Posterior cingulate gyrus (tissue), 11 donors: ENCODE measurements at places on chromosomes 5 and 9.

- DNase-seq: no peak
Measured at GRCh38 chr9:137760426-137760825, 117.2 kb upstream of the CACNA1B start.

DNA sequence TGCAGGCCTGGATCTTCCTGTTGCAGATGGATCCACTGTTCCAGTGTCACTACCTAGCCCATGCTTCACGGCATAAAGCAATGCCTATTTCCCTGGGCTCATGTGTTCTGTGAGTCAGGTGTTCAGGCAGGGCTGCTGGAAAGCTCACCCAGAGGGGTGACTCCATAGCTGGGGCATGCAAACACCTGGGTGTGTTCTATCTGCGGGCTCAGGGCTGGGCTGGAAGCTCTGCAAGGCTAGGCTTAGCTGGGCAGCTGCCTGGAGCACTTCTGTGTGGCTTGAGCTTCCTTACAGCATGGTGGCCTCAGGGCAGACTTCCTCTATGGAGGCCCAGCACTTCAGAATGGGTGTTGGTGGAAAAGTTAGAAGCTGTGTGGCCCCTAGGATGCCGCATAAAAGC, 139.9 kb downstream of the GADD45G start:
- no peak for DNase-seq

DNA sequence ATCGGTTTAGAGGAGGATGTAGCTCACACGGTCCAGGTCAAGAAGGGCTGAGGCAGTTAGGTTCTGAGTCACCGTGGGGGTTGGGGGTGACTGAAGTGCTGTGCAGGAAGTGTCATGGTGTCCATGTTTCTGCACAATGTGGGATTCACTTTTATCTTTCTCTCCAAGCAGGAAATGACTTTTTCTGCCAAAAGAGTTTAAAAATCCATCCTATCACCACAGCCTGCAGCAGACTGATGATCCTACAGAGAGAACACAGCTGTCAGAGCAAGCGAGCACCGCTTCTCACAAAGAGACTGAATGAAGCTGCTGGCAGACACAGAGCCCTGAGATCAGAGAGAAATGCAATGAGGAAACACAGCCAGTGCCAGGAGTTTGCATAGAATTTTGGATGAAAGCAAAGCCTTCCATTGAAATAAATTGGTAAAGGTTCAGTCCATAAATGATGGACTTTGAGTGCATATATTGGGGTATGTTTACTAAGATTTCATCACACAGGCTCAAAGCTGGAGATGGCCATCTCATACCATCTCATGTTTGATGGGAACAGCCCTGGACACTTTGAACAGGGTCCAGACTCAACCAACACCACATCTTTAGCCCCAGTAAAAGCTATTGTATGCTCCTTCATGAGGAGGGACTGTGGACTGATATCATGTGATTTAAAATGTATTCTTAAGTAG, 213.9 kb upstream of the FBXL7 start:
- DNase-seq: no peak

GRCh38 chr5:132915681-132916080, 42.2 kb downstream of the LEAP2 start:
- no peak for DNase-seq

GRCh38 chr9:109399258-109399767, 78.5 kb upstream of the EPB41L4B start:
- no peak for DNase-seq

GRCh38 chr5:64333886-64334285, 168.2 kb downstream of the RNF180 start:
- DNase-seq: no peak

- DNase-seq: no peak
Measured at GRCh38 chr5:153794327-153794726, 244.4 kb downstream of the FAM114A2 start.
